CD8-positive, alpha-beta memory T cell (primary cell): ENCODE measurements at places on chromosomes 11 and 22. TPM values are rescaled to one million over a fixed set of nuclear protein-coding genes. Genes with fewer than 3 reads are reported as not detected.

GRCh38 chr22:41447435-41448188 lies 1.0 kb upstream of the TOB2 start:
- peak; percentile 59 for DNase-seq

DNA sequence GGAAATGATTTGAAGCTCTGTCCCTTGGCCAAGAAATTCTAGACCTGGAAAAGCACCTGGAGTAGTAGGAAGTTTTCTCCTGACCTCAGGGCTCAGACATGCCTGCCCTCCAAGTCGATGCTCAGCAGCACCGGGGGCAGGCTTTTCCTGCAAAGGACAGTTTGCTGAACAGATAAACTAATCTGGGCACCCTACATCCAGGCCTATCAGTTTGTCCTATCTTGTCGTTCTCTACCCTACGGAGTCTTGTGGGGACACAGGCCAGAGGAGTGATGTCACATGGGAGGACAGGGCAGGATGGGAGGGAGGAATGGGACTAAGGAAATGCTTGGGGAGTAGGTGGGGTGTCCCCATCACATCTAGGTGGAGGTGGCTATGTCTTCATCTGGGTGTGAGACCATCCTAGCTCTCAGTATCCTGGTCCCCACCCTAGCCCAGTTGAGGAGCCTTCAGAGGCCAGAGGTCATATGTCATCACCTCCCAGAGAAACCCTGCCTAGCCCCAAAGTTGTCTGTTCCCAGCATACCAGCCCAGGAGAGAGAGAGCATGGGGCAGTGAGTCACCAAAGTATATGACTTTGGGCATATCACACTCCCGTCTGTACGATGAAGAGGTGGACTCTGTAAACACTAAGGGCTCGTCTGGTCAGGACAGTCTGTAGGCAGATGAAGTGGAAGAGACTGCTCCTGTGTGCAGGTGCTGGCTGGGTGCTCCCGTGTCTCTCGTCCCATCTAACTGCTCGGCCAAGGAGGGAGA lies 18.1 kb upstream of the FCHSD2 start:
- no peak for DNase-seq

GRCh38 chr11:44826922-44827643 lies 100.3 kb downstream of the TSPAN18 start:
- DNase-seq: no peak

- peak; percentile 76 for DNase-seq
Observed at GRCh38 chr11:57792060-57792541, 30.5 kb downstream of the CTNND1 start.

DNA sequence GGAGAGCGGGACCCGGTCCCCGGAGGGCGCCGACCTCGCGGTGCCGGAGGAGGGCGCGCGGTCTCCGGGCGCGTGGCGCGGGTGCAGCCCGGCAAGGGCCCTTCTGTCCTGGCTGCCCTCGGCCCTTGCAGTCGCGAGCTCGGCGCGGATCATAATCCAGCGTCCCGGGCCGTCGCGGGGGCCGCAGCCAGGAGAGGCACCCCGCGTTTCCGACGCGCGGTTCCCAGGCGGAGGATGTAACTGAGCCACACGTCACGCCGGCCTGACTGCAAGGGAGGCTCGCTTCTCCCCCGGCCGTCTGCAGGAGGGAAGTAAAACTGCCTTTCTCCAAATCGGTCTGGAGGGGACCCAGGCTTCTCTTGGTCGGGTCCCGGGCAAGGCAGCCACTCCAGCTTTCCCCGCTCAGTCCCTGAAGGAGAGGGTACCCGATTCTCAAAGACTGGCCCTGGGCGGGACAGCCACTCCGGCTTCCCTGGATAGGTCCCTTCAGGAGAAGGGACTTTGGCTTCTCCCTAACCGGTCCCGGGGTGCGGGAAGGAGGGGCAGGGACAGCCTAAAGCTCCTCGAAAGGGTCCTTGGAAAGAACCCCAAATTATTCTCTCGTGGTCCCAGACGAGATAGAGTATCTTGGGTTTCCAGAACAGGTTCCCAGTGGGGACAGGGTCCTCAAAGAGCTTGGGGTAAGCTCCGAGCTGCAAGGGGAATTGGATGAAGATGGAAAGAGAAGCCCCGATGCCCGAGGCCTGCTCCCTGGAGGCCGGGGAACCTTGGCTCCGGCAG lies 836 bp downstream of the SPON1 start:
- peak; percentile 17 for DNase-seq

DNA sequence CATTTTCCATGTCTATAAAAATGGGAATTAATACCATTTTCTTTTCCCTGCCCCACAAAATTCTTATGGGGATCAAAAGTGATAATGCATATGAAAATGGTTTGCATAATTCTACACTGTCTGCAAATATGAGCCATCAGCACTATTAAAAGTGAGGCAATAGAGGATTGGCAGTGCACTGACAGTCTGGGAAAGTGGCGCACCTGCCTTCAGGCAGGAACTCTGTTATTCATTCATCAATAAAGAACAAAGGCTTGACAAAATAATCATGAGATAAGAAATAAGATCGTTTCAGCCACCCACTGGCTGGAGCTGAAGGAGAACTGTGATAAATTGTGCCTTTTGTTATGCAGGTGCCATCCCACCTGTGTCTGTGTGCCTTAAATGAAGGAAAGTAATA lies 49.5 kb downstream of the ARFGAP2 start:
- DNase-seq: no peak

DNA sequence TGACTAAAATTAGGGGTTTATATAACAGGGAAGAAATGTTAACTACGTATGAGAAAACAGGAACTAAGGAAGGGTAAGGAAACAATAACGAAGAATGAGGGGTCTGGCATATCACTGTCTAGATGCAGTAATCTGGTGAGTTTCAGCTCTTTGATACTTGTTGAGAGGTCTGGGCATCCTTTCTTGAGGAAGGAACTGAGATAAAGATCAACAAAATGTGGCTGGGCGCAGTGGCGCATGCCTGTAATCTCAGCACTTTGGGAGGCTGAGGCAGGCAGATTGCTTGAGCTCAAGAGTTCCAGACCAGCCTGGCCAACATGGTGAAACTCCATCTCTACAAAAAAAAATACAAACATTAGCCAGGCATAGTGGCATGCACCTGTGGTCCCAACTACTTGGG lies 2.7 kb downstream of the DCDC1 start:
- peak; percentile 29 for DNase-seq

GRCh38 chr11:13463779-13464290 lies 813 bp upstream of the BTBD10 start:
- no peak for DNase-seq

- DNase-seq: no peak
Observed at GRCh38 chr11:46524201-46524770, 69.5 kb downstream of the AMBRA1 start.

DNA sequence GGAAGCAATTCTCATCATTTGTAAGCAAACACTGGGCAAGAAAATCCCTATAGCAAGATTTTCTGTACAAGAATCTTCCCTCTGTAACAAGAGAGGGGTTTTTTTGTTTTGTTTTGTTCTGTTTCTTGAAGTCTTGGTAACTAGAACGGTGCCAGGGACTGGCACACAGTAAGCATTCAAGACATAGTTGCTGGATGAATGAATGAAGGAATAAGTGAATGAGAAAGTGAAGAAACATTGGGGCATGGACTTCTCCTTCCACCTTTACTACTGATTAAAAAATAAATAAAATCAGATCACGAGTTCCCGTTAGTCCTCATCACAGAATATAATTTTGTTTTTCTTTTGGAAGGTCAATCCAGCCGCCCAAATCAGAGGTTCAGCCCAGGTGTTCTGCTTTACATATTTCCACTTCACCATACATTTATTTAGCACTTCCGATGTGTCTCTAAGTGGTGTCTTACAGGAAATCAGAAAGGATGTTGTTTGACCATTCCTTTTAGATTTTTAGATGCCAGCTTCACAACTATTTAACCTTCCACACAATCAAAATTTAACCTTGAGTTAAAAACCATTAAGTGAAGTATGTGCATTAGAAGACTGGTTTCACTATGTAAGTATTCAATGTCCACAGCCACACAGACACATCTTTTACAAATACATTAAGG lies 281.2 kb downstream of the CADM1 start:
- no peak for DNase-seq

GRCh38 chr11:123219066-123219690 lies 24.1 kb upstream of the CLMP start:
- no peak for DNase-seq

DNA sequence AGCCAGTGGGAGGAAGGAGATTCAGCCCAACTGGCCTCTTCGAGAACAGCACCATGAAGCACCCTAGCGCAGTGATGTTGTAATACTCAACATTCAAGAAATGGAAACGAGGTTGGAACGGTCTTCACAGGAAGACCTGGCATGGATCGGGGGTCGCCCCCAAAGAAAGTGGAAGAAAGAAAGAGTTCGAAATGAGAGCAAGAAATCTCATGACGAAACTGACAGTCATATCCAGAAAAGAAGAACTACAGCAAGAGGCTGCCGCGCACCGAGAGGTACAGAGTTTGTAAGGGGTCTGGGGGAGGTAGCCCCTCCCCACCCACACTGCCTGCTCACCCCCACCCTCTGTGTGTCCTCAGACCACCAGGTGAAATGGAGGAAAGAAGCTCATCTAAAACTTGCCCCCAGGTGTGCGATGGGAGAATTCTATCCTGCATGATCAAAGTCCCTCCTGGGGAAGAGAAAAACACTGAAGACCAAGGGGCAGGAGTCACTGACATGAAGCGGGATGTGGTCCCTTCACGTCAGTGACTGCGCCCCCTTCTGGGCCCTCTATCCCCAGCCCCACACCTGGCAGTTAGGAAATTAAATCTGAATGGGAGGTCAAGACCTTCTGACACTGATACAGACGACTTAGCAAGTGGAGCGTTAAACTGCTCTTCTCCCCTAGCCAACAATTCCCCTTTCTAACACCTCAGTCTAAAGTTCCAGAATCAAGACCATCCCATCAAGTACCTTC lies 52.9 kb upstream of the SPATA19 start:
- DNase-seq: no peak

The TYR gene
- total RNA-seq: not detected

The FGF19 gene
- total RNA-seq: not detected

The PRG3 gene
- not detected for total RNA-seq

The CASP12 gene
- not detected for total RNA-seq

The IL18BP gene
- total RNA-seq: 8.5 TPM

The KRTAP5-2 gene
- not detected for total RNA-seq

The RBFOX2 gene
- 7.1 TPM for total RNA-seq

The AAMDC gene
- total RNA-seq: 4.9 TPM

The NXPE4 gene
- total RNA-seq: not detected

The ALX4 gene
- not detected for total RNA-seq
